ENCODE measurements at places on chromosomes 4 and X. TPM values are rescaled to one million over a fixed set of nuclear protein-coding genes. Genes with fewer than 3 reads are reported as not detected.

The TMEM271 gene
- not detected for total RNA-seq

The NAA10 gene
- total RNA-seq: 63.8 TPM

The CXorf65 gene
- not detected for total RNA-seq

The RASGEF1B gene
- 15.6 TPM for total RNA-seq

The RPA4 gene
- total RNA-seq: 4.9 TPM

The UGT2B7 gene
- total RNA-seq: not detected

The CFAP97 gene
- total RNA-seq: 44.1 TPM

The MAGEA8 gene
- total RNA-seq: not detected
